ENCODE measurements at places on chromosomes 11 and 22.

DNA sequence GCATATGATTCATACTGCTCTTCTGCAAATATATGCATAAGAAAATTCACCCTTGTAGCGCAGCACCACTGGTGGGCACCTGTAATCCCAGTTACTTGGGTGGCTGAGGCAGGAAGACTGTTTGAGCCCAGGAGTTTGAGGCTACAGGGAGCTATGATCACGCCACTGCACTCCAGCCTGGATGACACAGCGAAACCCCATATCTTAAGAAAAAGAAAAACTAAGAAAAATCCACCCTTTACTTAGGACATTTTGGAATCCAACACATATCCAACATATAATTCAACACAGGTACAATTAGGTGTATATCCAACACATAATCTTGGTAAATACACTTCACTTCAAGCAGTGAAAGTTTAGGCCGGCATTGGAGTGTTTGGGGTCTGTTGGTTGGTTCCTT, 255.5 kb upstream of the PITPNB start:
- DNase-seq = no peak

- no peak for DNase-seq
Measured at GRCh38 chr11:67641338-67642172, 2.0 kb upstream of the TBX10 start.

DNA sequence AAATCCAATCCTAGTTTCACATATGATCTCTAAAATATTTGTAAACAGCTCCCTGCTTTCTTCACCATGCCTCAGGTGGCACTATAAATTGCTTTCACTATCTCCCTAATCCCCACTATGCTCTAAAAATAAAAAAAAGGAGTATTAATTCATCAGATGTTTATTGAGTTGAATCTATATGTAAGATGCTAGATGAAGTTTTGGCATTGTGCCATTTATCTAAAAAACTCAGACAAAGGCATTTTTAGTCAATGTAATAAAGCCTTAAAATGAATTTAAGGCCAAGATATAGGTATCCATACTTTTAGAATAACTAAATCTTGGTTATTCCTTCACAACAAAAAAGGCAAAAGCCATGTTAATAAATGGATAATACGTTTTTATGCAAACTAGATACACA, 373.9 kb downstream of the ETS1 start:
- no peak for DNase-seq

GRCh38 chr11:67158221-67158620, 39.2 kb downstream of the KDM2A start:
- DNase-seq = no peak

DNA sequence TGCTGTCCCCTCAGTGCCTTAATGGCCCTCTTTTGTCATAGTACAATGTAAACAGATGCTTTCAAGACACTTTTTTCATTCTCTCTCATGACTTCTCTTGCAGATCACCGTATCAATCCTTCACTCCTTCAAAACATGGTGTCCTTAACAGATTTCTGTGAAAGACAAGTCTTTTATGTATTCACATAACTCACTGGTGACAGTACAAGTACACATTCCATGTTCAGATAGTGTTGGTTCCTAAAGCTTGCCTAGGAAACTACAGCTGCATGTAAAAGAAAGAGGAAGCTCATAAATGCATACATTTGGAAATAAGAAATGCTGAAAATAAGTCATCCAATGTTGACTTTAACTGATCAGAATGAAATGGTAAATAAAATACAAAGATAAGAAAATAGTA, 5.0 kb upstream of the OR52E6 start:
- no peak for DNase-seq

GRCh38 chr11:2466869-2467694, 22.3 kb downstream of the KCNQ1 start:
- no peak for DNase-seq

GRCh38 chr11:123264431-123264780, 69.4 kb upstream of the CLMP start:
- DNase-seq = no peak

DNA sequence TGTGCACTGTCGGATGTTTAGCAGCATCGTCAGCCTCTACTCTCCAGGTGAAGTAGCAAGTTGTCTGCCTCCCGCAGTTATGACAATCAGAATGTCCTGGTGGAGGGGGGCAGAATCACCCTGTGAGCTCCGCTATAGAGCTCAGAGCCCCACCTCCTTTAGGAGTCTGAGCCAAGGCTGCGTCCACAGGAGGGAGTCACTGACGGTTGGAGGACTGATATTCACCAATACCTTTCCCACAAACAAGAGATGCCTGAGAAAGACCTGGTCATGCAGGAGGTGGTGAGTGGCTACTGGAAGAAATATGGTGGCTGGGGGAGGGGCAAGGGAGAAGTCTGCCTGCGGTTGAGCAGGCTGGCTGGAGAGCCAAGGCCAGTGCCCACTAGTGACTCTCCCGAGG, 41.7 kb upstream of the ADA2 start:
- DNase-seq = no peak

GRCh38 chr11:77418155-77418970, 55.5 kb downstream of the PAK1 start:
- DNase-seq = no peak

DNA sequence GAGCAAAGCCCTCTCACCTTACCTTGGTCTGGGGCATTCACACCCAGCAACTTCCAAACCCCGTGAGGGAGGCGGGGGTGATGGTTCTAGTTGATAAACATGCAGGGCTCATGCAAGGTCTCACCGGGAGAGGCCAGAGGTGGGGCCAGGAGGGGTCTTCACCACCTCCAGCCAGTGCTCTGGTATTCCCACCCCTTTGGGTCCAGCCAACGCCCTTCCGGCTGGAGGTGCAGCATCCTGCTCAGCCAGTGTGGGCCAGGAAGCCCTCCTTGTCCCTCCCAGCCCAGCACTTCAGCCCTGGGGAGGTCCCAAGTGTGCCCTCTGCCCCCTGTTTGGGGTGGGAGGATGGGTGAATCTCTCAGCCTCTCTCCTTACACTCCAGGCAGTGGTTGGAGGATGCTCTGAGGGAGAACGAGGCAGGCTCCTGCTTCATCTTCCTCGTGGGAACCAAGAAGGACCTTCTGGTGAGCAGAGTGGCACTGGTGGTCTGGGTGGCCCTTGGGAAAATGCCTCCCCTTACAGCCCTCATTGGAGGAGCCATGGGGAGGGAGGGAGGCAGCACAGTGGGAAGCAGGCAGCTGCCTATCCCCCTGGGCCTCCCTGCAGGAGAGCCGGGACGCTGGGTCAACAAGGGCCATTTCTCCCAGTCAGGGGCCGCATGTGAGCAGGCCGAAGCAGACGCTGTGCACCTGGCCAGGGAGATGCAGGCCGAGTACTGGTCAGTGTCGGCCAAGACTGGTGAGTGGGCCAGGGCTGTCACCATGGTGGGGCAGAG, 13.4 kb downstream of the RAB36 start:
- no peak for DNase-seq

DNA sequence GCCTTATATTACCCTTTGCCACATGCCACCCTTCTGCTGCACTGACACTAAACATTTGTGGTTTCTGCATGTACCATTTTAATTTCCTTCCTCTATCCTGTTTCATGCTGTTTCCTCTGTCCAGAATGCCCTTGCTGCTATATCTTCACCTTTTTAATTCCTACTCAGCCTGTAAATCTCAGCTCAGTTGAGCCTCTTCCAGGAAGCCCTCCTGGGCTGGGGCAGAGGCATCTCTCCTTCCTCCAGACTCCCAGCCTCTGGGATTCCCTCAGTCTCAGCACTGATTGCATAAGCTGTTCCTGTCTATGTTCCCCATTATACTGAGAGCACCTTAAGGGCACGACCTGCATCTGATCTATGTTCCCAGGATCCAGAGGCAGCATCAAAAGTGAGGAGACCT, 98.7 kb downstream of the RNF169 start:
- DNase-seq = no peak

GRCh38 chr11:125554038-125554437, 15.2 kb upstream of the EI24 start:
- DNase-seq = no peak

DNA sequence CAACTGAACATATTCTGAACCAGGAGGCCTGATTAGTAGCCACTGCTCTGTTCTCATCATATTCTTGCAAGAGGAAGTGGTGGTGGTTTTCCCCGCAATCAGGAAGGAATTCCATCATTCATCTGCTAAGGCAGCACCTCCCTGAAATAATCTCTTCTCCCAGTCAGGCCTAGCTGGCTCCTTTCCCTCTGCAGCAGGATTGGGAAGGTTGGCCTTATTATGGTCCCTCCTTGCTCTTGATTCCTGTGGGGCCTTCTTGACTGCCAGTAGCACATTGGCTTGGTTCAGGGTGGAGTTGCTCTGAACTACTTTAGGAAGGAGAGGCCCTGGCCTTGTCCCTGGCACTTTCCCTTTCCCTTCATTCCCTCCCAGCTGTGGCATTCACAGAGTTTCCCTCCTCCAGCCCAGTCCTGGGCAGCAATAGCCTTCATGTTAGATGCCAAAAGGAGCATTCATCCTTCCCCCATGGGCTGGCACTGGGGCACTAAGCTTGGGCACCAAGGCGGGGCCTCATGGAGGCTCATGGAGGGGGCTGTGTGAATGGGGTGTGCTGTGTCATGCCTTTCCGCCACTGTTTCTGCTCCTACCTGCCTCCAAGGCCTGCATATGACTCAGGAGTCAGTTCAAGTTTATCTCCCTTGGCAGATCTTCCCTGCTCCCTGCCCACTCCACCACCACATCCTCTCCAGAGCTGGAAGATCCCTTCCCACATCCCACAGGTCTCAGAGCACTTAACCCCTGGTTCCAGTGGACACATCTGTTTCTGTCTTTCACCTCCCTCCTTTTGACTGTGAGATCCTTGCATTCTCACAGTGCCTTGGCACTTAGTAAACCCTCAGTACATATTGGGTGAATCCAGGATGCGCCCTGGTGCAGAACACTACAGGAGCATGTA, 27.6 kb upstream of the CD44 start:
- no peak for DNase-seq

DNA sequence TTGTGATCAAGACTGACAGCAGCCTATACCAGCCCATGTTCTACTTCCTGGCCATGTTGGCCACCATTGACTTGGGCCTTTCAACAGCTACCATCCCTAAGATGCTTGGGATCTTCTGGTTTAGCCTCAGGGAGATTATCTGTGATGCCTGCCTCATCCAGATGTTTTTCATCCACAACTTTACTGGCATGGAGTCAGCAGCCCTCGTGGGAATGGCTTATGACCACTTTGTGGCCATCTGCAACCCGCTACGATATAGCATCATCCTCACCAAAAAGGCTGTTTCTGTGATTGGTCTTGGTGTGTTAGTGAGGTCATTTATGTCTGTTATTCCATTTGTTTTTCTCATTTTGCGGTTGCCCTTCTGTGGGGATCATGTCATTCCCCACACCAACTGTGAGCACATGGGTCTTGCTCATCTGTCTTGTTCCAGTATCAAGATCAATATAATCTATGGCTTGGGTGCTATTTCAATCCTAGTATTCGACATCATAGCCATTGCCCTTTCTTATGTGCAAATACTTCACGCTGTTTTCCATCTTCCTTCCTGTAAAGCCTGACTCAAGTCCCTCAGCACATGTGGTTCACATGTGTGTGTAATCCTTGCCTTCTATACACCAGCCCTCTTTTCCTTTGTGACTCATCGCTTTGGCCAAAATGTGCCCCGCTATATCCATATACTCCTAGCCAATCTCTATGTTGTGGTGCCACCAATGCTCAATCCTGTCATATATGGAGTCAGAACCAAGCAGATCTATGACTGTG, 23.6 kb downstream of the OR52E1 start:
- DNase-seq = no peak

DNA sequence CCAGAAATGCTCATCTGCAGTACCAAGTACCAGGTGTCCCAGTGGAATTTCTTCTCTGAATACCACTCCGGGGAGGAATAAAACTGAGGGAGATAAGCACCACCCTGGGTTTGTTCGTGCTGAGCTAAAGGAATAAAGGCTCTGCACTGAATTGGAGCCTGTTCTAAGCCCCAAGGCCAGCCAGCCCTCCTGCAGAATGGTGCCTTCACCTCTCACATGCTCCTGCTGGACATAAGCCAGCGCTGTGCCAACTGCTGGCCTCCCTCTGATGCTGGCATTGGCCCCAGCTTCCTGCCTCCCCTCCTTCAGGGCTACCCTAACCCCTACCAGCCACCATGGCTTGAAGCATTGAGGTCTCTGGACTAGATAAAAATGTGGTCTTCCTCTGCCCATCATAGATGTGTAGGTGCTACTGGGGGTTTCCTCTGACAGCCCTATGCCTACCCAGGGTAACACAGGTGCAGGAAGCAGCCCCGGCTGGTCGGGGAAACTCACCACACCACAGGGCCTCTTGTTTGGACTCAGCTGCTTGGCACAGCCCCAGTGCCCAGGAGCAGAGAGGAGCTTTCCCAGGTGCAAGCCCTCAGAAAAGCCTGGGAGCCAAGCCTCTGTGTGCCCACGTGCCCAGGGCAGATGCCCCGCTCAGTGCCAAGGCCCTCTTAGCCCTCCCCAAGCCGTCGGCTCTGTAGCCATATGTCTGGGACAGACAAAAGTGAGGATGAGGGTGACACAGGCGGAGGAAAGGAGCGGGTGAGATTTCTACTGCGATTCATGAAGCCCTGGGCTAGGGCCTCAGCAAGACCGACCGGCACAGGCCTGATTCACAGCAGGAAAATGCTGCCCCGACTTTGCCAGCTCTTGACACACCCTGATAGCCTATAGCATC, 34.1 kb upstream of the JAM3 start:
- DNase-seq = no peak

- no peak for DNase-seq
Measured at GRCh38 chr11:46944356-46945075, 8.0 kb downstream of the CSTPP1 start.

- no peak for DNase-seq
Measured at GRCh38 chr11:117638911-117639543, 158.0 kb downstream of the DSCAML1 start.

DNA sequence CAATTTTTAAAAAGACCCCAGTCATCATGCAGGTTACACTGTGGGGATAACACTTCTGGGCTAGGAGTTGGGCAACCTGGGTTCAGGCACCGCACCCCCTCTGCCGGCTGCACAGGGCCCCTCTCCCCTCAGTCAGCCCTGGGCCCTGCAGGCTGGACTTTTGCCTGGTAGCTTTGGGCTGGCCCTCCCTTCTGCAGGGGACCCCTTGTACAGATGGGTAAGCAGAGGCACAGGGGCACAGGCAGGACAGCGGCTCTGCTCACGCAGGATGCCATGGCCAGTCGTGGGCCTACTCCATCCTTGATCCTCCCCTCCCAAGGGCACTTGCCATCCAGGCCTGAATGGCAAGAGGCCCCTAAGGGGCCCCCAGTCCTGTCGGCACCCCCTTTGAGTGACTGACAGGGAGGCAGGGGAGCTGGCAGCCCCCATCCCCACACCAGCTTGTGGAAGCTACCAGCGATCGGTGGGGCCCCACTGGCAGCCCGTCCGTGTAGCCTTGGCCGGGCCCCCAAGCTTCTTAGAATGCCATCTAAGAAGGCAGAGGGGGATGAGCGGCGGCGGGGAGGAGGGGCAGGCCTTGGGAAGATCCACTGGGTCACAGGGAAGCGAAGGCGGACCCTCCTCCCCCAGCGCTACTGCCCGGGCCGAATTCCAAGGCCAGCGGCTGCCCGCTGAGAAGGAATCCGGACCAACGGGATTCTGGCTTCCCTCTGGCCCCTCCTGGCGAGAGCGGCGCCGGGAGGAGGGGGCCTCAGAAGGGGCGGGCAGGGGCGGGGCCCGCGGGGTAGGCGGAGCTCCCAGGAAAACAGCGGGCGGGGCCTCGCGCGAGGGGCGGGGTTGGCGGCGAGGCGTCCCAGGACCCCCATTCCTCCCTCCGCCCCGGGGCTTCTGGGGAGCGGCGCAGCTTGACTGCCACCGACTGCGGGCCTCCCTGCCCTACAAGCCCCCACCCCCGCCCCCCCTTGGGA, 6.8 kb upstream of the CHKA start:
- DNase-seq = no peak

- DNase-seq = peak; percentile 71
Measured at GRCh38 chr11:44095506-44096359, at the start of gene EXT2. TSS of gene EXT2 (plus strand) at chr11:44095678. CDS start at chr11:44107713, 12,035 bp downstream.

- DNase-seq = no peak
Measured at GRCh38 chr11:69496202-69496557, 14.7 kb downstream of the LINC01488 start.

Measured in stimulated activated CD4-positive, alpha-beta T cell treated with anti-CD3 and anti-CD28 coated beads, Interleukin-1b, Interleukin-23, amount 100 ng/mL, for 1 hour (primary cell).